ENCODE measurements at places on chromosomes 7 and 10. TPM values are rescaled to one million over a fixed set of nuclear protein-coding genes. Genes with fewer than 3 reads are reported as not detected.

- no peak for DNase-seq
Observed at GRCh38 chr7:13442226-13442625, 547.2 kb downstream of the ETV1 start.

GRCh38 chr7:47198159-47198558 is 383.8 kb downstream of the TNS3 start:
- DNase-seq = no peak

- no peak for DNase-seq
Observed at GRCh38 chr10:78717200-78717599, 351.6 kb upstream of the ZMIZ1 start.

- DNase-seq = no peak
Observed at GRCh38 chr10:73229567-73229966, 17.5 kb downstream of the DNAJC9 start.

DNA sequence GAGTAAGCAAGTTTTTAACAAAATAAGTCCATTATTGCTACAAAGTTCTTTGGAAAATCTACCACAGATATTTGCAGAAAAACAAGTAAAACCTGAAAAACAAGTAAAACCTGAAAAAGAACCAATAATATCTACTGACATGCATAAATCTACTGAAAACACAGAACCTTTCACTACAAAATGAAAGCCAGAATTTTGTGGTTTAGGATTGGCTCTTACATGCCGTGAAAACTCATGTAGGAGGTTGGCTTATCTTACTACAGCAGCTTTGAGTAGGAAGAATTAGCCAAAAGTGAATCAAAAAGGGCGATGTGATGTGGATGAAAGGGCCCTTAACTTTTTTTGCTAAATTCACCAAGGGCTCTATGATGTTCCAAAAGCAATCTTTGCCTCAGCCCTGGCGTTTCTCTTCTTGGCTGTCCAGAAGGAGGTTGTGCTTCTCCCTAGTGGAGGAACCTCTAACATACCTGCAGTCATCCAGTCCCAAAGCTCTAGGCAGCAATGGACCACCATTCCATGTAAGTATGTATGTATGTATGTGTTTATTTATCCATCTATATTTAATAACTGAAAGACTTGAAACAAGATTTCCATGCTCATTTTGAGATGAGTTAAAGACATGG is 93.5 kb upstream of the ZNF804B start:
- no peak for DNase-seq

DNA sequence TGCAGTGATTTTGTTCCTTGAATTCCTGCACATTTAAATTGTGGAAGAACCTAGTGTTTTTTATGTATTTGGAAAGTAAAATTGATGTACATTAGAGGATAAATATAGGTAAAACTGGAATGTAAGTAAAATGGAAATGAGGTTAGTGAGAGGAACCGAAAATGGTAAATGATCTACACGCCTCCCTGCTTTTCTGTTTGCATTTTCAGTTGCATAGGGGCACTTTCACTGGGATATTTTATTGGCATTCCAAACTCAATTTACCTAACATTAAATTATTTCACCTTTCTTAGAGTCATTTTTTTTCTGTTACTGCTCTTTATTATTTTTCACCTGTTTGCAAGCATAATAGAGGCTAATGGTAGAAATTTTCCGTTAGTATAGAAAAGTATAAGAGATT is 8.0 kb downstream of the CDK13 start:
- DNase-seq = no peak

DNA sequence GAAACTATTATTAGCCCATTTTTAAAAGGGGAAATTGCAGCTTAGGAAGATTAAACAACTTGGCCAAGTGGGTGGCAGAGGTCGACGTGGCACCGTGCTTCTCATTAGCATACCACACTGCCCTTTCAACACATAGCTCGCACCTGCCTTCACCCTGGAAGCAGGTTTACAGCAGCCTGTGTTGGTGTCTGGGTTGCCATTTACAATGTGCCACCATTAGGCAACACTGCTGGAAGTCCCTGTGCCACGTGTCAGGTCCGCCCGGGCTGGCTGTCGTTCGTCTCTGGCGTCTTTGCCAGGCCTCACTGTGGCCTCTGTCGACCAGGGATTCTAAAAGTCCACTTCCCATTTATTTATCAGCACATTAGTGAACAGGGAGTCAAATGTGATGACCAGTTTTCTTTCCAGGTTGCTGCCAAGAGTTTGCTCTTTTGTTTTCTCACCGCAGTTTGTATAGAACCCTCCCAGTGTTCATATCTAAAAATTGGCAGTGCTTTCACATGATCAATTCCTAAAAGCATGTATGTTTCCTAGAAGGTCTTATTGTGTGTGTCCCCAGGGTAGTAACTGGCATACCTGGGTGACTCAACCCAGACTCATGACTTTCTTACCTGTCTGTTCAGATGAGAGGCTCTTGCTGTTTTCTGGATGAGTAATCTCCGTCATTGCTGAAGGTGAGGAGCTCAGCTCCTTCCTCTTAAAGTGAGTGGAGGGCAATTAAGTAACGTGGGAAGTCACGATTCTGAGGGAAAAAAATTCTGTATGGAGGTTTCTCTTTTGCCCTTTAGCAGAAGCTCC is 9.2 kb downstream of the INSIG1 start:
- DNase-seq = no peak

DNA sequence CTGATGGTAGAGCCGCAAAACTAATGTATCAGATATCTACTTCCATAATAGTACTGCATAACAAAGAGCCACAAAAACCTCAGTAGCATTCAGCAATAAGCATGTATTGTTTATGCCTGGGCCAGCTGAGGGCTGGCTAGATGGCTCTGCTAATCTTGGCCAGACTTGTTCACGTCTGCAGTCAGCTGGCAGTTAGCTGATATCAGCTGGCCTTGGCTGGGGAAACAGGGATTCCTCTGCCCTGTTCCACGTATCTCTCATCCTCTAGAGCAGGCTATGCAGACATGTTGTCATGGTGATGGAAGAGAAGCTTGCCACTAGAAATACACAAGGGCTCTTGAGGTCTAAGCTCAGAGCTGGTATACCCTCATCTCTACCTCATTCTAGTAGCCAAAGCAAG is 62.9 kb downstream of the GRM8 start:
- DNase-seq = no peak

GRCh38 chr7:82241356-82241755 is 202.2 kb downstream of the CACNA2D1 start:
- no peak for DNase-seq

The ACSL5 gene
- 53.7 TPM for total RNA-seq

The SPDYE6 gene
- not detected for total RNA-seq

All from CD8-positive, alpha-beta memory T cell (primary cell).